ENCODE measurements at places on chromosomes 4 and X.

- no peak for DNase-seq
Observed at GRCh38 chr4:107902715-107903114, 28.6 kb upstream of the CYP2U1 start.

GRCh38 chr4:1246901-1247863 is 1.7 kb downstream of the CTBP1 start:
- DNase-seq: no peak

GRCh38 chr4:169945636-169946035 is 80.6 kb downstream of the MFAP3L start:
- no peak for DNase-seq

- no peak for DNase-seq
Observed at GRCh38 chr4:2860391-2861348, 17.0 kb downstream of the ADD1 start.

- no peak for DNase-seq
Observed at GRCh38 chr4:173669460-173670179, 139.6 kb upstream of the HAND2 start.

DNA sequence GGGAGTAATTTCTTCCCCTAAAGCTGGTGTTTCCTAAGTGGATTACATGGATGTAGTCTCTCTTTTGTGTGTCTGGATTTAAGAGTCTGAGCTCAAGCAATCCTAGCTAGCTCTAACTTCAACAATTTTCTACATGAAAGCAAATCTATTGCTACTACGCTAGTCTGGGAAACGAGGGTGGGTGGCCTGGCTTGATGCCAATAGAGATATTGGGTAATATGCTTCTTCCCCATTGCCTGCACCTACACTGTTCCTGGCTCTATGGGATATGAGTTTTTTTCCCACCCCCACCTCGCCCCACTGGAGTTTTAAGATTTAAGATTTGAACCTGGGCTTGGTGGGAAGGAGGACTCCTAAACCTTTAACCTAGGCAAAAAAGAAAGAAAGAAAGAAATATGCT is 158.8 kb downstream of the RBM46 start:
- DNase-seq: no peak
